Body of pancreas (tissue), 4 donors: ENCODE measurements at places on chromosomes 16 and 17.

DNA sequence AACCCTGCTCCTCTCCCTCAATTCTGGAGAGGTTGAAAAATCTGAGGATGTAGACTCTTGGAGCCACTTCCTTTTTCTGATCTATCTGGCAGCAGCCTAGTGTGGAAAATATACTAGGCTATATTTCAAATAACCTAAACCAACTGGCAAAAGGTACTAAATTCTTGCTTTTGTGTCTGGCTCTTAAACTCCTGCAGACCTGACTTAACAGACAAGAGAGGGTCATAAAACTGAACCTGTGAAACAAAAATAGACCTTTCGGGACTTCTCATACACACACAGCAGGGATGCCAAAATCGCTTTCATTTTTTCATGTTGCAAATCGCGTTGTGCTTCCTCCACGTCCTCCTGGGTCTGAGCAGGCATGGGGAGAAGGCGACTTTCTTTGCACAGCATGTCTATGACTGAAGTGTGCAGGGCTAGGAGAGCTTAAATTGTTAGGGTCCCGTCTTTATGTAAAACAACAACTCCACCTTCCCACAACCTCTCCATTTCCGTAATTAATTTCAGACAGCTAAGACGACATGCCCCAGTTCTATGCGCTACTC lies 520.7 kb upstream of the PSMD7 start:
- no peak overlapping the region for H3K4me3 ChIP-seq
- DNase-seq, result no peak
- no peaks in the 10 kb centered on the region for H3K4me1 ChIP-seq
- no peaks in the 10 kb centered on the region for H3K27me3 ChIP-seq
- no peaks in the 10 kb centered on the region for H3K36me3 ChIP-seq

GRCh38 chr17:56322991-56323390 lies 169.7 kb downstream of the ANKFN1 start:
- H3K4me3 ChIP-seq, result no peak overlapping the region
- H3K27ac ChIP-seq, result no peak overlapping the region
- DNase-seq, result no peak
- H3K27me3 ChIP-seq, result no peaks in the 10 kb centered on the region
- no peaks in the 10 kb centered on the region for H3K36me3 ChIP-seq

DNA sequence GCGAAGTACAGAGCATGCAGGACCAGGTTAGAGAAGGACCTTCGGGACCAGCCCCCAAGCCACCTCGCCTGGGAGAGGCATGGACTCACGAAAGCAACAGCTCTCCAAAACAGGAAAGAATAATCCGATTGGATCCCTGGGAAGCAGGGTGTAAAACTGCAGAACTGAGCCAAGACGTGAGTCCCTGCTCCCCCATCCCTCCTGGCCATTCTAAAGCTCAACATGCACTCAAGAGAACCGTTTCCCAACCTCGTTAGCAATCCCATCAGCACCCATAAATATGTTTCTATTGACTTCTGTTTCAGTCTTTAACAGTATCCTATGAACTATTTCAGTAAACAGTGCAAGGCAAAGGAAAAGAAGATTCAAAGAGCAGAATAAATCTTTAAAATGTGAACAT lies 167.0 kb downstream of the COPRS start:
- H3K4me3 ChIP-seq, result no peak overlapping the region
- no peaks in the 10 kb centered on the region for H3K27me3 ChIP-seq
- DNase-seq, result no peak
- H3K36me3 ChIP-seq, result no peaks in the 10 kb centered on the region
- H3K4me1 ChIP-seq, result peaks cover 14% of the 10 kb centered on the region

DNA sequence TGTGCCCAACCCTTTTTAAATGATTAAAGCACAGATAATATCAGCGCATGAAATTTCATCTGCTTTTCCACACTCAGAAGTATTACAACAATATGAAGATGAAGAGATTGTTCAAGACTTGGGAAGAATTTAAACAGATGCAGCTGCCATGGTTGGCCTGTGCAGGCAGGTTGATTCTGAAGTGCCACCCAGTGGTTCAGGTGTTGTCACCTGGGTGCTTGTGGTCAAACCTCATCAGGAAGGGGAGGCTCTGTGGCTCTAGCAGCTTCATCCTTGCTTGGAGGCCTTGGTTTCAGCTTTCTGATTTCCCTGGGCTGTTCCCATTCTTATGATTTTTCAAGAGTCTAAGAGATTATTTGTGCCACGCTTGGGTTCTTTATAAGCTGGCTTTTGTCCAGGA lies 22.2 kb upstream of the CLEC18C start:
- H3K4me3 ChIP-seq, result no peak overlapping the region
- no peaks in the 10 kb centered on the region for H3K27me3 ChIP-seq
- no peaks in the 10 kb centered on the region for H3K4me1 ChIP-seq
- peaks cover 46% of the 10 kb centered on the region for H3K36me3 ChIP-seq

- peaks cover 44% of the 10 kb centered on the region for H3K4me1 ChIP-seq
- peak; percentile 41 for DNase-seq
These were observed 821 bp downstream of the SOCS7 start for GRCh38 chr17:38352245-38353085.

DNA sequence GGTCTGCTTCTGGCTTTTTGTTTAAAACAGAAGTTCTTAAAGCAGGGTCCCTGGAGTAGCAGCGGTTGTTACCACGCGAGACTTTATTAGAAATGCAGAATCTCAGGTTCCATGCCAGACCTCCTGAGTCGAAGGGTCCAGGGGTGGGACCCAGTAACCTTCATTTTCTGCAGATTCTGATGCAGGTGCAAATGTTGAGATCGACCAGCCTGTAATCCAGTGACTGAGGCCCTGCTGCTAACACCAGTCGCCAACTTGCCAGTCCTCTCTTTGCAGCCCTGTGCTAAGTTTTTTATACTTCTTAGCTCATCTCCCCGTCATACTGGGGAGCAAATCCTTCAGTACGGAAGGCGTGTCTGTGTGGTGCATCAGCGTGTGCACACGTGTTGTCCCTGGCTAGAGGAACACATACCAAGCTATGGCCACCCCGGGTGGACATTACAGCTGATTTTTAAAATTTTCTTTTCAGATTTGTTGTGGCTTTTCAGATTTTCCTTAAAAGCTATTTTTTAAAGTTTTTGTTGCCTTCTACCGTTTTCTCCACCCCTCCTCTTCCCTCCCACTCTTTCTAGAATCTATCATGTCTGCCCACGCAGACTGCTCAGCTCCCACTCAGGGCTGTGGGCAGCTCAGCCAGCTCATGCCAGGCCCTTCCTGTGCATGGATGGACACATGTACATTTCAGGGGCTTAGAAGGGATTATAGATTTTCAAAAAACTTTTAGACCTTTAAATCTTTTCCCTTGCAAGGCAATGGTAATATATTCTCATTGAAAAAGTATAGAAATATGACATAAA lies 57.7 kb downstream of the MEAK7 start:
- no peaks in the 10 kb centered on the region for H3K36me3 ChIP-seq
- H3K4me1 ChIP-seq, result no peaks in the 10 kb centered on the region
- no peaks in the 10 kb centered on the region for H3K27me3 ChIP-seq
- DNase-seq, result no peak

- H3K27me3 ChIP-seq, result no peaks in the 10 kb centered on the region
- H3K36me3 ChIP-seq, result no peaks in the 10 kb centered on the region
- no peak for DNase-seq
- H3K4me1 ChIP-seq, result peaks cover 34% of the 10 kb centered on the region
These were observed 1.6 kb downstream of the CHD9 start for GRCh38 chr16:53056392-53056881.
